ENCODE measurements at places on chromosomes 16 and 17. TPM values are rescaled to one million over a fixed set of nuclear protein-coding genes. Genes with fewer than 3 reads are reported as not detected.

Gene NHLRC4
- total RNA-seq, result 0.41 TPM

Gene CLEC16A
- total RNA-seq, result 22.0 TPM

Gene MFSD6L
- total RNA-seq, result not detected

Gene GP1BA
- not detected for total RNA-seq

Gene SLC2A4
- total RNA-seq, result 0.25 TPM

Gene KCNJ18
- total RNA-seq, result not detected

Gene TBC1D3C
- not detected for total RNA-seq

- DNase-seq, result no peak
These were observed at the start of gene GSG1L2 for GRCh38 chr17:9821921-9822320. TSS of gene GSG1L2 (minus strand) at chr17:9822079. CDS start at chr17:9822071, 8 bp downstream.

DNA sequence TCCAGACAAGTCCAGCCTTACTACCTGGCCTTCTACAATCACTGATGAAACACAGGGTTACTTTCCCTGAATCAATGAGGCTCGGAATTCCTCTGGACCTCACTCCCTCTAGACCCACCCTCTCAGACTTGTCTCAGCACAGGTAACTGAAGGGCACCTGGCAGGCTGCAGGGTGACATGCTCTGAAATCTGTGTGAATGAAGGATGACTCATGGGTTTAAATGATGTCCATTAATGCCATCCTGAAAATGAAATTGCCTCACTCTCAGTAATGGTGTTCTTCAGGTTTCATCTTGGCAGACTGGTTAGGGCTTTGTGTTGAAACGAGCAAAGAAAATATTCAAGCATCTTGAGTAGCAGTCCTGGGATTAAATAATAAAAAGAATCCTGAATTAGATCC, 134.4 kb downstream of the MAF start:
- peak; percentile 56 for DNase-seq

GRCh38 chr16:48330841-48331192, 54.4 kb downstream of the SIAH1 start:
- no peak for DNase-seq

GRCh38 chr16:31221357-31222160, 4.6 kb upstream of the PYDC1 start:
- DNase-seq, result no peak

DNA sequence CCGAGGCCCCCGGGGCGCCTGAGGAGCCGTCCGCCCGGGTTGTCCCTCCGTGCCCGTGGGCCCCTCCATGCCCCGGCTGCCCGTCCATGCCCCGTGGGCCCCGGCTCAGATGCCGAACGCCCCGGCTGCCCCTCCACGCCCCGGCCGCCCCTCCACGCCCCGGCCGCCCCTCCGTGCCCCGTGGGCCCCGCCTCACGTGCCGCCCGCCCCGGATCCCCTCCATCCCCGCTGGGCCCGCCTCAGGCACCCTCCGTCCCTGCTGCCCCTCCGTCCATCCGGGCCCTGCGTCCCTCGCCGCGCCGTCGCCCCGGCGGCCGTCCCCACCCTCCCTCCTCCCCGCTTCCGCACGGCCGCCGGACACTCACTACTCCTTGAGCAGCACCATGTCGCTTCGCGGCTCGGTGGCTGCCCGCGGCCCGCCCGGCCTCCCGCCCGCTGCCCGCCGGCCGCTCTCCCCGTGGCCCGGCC, 382 bp downstream of the PITPNA start:
- DNase-seq, result no peak

DNA sequence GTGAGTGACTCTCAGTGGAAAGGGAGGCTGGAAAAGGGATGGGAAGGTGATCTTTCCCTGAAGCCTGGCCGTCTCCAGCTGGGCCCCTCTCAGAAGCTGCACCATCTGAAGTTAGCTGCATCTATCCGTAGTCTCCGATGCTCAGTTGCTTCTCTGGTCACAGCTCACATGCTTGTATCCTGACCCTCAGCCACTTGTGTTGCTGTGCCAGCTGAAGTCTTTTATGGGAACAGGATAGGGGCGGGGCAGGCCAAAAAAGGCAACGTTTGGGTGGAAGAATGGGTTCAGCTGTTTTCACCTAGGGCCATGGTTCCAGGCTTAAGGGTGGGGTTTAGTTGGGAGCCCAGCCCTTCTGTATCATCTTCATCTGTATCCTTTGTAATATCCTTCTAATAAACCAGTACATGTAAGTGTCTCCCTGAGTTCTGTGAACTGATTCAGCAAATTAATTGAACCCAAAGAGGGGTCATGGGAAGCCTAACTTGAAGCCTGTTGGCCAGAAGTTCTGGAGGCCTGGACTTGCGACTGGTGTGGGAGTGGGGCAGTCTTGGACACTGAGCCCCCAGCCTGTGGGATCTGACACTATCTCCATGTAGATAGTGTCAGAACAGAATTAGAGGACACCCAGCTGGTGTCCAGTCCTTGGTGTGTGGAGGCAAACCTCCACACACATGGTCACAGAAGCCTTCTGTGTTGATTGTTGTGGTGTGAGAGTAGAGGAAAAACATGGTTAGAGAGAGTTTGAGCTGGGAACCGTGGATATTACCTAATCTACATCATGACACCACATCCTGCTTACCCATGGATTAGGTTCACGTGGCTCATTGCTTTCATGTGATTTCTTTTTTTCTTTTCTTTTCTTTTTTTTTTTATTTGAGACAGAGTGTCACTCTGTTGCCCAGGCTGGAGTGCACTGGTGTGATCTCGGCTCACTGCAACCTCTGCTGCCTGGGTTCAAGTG, 49.3 kb upstream of the FBXO47 start:
- no peak for DNase-seq

GRCh38 chr17:8255499-8255898, 6.4 kb downstream of the PFAS start:
- no peak for DNase-seq

GRCh38 chr16:64489449-64489848, 632.4 kb downstream of the CDH11 start:
- DNase-seq, result no peak

DNA sequence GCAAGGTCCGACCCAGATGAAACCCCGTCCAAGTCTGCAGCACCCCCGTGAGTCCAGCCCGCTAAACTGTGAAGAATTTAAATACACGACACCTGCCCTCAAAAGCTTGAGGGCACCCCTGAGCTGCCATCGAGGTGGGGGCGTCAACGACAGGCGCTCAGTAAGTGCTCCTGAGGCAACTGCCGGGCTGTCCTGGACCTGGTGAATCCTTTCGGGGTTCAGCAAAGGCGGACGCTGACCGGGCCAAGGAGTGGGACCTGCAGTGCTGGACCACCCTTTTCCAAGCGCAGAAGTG, 512 bp upstream of the ENDOV start:
- no peak for DNase-seq

GRCh38 chr17:17902877-17903276, 66.1 kb upstream of the SREBF1 start:
- no peak for DNase-seq

GRCh38 chr16:85569615-85570212, 43.4 kb upstream of the GSE1 start:
- DNase-seq, result no peak

DNA sequence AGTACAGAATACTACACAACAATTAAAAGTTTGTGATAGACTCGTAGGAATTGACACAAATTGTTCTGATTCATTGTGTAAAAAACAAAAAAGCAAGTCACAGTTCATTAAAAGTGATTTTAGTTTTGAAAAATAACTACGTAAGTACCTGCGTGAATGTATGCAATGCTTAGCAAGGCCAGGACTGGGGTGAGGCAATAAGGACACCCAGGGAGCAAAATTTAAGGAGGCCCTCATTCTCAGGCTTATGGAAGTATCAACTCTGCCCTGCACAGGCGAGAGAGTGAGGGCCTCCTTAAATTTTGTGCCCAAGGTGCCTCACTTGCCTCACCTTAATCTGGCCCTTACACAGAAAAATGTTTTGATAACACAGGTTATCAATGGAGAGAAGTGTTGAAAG, 31.4 kb downstream of the NOG start:
- no peak for DNase-seq

- no peak for DNase-seq
These were observed 61.4 kb downstream of the NFATC3 start for GRCh38 chr16:68146585-68146984.

DNA sequence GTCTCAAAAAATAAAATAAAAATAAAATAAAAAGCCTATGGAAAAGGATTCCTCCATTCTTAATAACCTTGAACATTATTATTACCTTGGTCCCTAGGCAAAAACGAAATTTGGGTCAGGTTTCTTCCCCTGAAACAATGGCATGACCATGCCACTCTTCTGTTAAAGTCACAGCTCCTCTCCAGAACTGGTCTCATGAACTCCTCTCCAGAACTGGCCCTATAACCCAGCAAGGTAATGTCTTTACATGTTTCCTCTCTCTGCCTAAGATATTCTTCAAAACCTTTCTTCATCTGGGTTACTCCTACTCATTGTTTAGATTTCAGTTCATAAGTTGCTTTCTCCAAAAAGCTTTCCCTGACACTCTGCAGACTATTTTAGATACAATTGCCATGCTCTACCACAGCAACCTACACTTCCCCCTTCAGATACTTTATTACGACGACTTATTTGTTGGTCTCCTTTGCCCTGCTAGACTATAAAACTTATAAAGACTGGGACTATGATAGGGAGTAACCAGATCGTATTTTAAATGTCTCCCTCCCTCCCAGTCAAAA, 13.5 kb downstream of the TRIM37 start:
- DNase-seq, result no peak

DNA sequence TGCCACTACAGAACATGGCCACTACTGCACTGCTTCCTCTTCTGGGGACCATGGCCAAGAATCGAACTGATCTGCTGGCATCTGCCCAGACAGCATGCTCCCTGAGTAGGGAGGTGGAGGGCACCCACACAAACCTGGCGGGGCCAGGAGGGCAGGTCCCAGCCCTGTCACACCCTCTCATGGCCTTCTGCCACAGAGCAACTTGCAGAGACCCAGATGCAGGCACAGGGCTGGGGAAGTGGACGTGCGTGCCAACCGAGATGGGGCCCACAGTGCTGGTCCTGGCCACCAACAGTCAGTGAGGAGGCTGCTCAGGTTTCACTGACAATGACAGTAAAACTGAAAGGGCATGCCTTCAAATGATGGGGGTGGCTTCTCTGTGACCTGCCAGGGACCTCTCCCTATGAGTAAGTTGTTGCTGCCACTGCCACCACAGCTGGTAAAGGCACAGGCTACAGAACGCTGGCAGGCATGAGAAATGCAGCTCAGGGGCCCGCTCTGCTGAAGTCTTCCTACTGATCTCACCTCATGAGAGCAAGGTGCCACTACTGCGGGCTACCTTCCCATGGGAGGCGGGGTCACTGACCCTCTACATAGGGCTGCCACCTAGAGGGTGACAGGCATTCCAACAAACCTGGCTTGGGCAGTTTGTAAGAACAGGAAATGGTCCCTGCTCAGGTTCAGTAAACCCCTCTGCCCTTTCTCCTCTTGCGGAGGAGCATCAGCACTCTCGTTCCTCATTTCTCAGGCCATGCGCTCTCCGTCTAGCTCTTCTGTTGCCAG, 15.5 kb downstream of the HIC1 start:
- DNase-seq, result no peak

Data from foreskin keratinocyte (primary cell).